A172 (cell line): ENCODE measurements at places on chromosomes 1 and 21.

- DNase-seq, result no peak
Observed at GRCh38 chr1:187157115-187157514, 328.4 kb downstream of the PLA2G4A start.

- no peak for DNase-seq
Observed at GRCh38 chr1:205272536-205272935, 44.8 kb downstream of the TMCC2 start.

GRCh38 chr1:244601336-244601735, 51.6 kb upstream of the DESI2 start:
- no peak for DNase-seq

DNA sequence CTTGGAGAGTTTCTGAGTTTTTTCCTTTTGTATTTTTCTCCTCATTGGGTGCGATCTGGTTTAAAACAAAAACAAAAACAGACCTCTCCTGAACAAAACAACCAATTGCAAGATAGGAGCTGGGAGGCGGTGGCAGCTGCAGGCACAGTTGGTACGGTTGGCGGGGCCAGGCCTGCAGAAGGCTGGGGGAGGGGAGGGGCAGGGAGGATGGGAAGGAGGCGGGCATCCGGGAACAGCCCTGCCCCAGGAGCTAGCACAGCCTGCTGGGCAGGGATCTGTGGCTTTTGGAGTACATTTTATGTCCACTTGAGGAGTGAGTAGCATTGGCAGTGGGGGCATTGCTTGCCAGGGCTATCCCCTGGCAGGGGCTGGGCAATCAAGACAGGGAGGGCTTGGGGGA, 5.2 kb downstream of the CAPN9 start:
- no peak for DNase-seq

DNA sequence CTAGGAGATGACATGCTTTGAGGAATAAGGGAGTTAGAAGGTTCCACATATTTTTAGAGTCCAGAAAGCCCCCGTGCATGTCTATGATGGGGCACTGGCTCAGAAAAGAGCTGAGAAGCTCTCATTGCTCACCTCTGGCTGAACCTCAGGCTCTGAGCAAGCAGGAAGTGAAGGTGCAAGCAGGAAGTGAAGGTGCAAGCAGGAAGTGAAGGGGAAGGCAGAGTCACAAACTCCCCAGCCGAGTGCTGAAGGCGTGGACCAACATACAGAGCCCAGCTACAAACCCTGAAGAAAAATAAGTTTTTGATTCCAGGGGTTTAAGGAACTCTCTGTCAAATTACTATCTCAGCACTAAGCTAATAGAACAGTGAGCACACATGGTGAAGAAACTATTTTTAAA, 7.0 kb downstream of the KRTAP10-8 start:
- DNase-seq, result no peak

DNA sequence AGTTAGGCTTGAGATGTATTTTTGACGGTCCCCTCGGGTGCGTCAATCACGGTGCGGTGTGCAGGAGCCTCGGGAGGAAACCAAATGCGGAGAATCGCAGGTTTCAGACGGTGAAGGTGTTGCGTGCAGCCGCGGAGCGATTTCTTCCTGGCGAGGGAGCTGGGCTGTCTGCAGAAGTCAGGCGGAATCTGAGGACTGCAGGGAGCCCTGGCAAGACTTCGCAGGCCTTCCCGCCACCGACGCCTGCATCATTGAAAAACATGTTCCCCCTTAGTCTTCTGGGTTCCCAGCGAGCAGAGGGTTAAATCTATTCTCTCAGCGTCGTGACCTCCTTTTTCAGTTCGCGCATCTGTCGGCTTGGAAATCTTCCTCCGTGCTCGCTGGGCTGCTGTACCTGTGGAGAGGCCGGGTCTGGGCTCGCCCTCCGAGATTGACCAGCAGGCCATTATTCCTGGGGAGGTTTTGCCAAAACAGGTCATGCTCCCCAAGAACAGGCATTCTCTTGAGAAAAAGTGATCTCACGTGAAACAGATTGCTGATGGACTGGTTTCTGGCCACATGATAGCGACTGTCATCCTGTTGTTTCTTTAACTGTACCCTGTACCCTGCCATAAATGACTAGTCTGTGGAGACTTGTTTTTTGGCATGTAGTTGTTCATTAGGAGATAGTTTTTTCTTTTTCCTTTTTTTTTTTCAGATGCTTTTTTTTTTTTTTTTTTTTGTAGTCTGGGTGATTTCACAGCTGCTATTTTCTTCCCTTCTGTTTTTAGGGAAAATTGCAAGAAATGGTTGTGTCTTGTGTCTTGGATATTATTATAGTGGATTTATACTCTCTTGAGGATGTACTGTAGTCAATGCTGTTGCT, 894 bp downstream of the EPB41 start:
- DNase-seq, result no peak

GRCh38 chr1:239858529-239858928, 233.2 kb upstream of the FMN2 start:
- DNase-seq, result no peak

DNA sequence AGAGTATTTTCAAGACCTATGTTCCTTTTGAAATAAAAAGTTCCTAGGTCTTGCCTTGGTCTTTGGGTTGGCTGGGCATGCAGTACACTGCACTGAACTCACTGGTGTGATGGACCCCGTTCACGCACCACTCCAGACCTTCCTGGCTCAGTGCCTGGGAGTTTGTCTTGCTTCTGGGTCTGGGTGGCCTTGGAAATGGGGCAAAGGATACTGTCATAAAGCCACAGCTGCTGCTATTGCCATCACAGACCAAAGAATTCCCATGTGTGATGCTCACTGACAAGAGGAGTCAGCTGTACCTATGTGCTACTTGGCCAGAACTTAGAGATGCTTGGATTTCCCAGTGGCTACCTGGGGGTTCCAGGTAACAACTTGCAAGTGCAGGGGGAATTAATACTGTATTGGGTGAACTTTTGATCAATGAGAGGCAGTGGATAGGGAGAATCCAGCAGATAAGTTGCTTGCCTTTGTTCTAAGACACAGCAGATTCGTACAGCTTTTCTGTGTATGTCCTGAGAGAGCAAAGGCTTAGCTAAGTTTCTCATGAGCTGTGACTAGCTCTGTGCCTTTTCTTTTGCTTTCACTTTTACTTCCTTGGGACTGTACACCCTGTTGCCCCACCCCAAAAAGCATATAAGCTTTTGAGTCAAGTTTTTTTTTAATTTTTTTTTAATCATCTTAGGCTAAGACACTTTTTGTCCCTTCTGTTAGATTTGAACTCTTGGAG, 115.3 kb downstream of the RUNX1 start:
- DNase-seq, result no peak

DNA sequence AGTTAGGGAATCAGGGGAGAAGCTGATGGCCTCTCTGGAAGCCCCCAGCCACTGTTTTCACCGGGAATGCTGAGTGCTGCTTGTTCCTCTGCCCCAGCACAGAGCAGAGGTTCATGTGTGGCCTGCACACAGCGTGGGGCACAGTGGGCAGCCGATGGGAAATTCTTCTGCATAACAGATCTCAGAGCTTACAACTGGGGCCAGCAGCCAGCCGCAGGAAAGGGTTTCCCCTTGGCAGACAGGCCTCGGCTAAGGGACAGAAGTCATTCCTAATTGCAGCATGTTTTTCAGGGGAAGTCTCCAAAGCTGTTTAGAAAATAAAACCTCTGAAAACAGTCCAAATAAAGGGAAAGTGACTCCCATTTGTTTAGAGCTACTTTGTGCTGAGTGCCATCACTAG, 22.6 kb downstream of the HMGB4 start:
- no peak for DNase-seq

- DNase-seq, result no peak
Observed at GRCh38 chr1:35452106-35452774, 105.0 kb downstream of the KIAA0319L start.
